ENCODE measurements at places on chromosomes 5 and 9. TPM values are rescaled to one million over a fixed set of nuclear protein-coding genes. Genes with fewer than 3 reads are reported as not detected.

Gene TMC1
- 0.08 TPM for polyA plus RNA-seq

Gene INSYN2B
- polyA plus RNA-seq = not detected

Gene GPR107
- 28.1 TPM for polyA plus RNA-seq

Gene POU5F2
- polyA plus RNA-seq = not detected

Gene PRR7
- 0.39 TPM for polyA plus RNA-seq

Gene TNFSF8
- 0.16 TPM for polyA plus RNA-seq

Gene CDK5RAP2
- 40.9 TPM for polyA plus RNA-seq

Gene C5orf15
- polyA plus RNA-seq = 29.8 TPM

Gene SLC27A6
- 0.17 TPM for polyA plus RNA-seq

Gene PLPP7
- 19.4 TPM for polyA plus RNA-seq

Gene ARID3C
- not detected for polyA plus RNA-seq

Gene PRSS3
- 0.05 TPM for polyA plus RNA-seq

Gene ENHO
- 0.39 TPM for polyA plus RNA-seq

Gene SPINK7
- not detected for polyA plus RNA-seq

Gene FOXD4L5
- polyA plus RNA-seq = not detected

Gene LRRC19
- not detected for polyA plus RNA-seq

Gene CTSL
- 75.3 TPM for polyA plus RNA-seq

Gene TMEM174
- not detected for polyA plus RNA-seq

Gene MSX2
- 0.90 TPM for polyA plus RNA-seq

Gene LVRN
- polyA plus RNA-seq = 0.91 TPM

Gene CARD6
- 1.1 TPM for polyA plus RNA-seq

Gene DBH
- polyA plus RNA-seq = 0.04 TPM

Gene RNF183
- polyA plus RNA-seq = not detected

Gene OTULINL
- 0.29 TPM for polyA plus RNA-seq

Gene ARL14EPL
- 0.08 TPM for polyA plus RNA-seq

Gene TMEM252
- not detected for polyA plus RNA-seq

Gene SLC36A3
- not detected for polyA plus RNA-seq

Gene ADAMTS13
- polyA plus RNA-seq = 0.73 TPM

Gene PCA3
- polyA plus RNA-seq = not detected

Gene SPAAR
- polyA plus RNA-seq = 3.9 TPM

Gene LHFPL2
- polyA plus RNA-seq = 2.5 TPM

Gene C5orf63
- 6.4 TPM for polyA plus RNA-seq

Gene CTNND2
- not detected for polyA plus RNA-seq

Gene EQTN
- polyA plus RNA-seq = not detected

Gene RASEF
- 0.04 TPM for polyA plus RNA-seq

Gene FGD3
- 0.45 TPM for polyA plus RNA-seq

Gene IL9
- not detected for polyA plus RNA-seq

Gene LCN2
- 0.90 TPM for polyA plus RNA-seq

Gene HRCT1
- polyA plus RNA-seq = 0.59 TPM

Gene EFNA5
- 0.32 TPM for polyA plus RNA-seq
